ENCODE measurements at places on chromosomes 12 and 14.

- no peak for DNase-seq
Observed at GRCh38 chr12:50615907-50616296, 111.1 kb downstream of the DIP2B start.

GRCh38 chr14:99163446-99163845 is 108.6 kb downstream of the BCL11B start:
- DNase-seq, result no peak

- DNase-seq, result no peak
Observed at GRCh38 chr12:30952015-30952414, 25.5 kb downstream of the TSPAN11 start.

GRCh38 chr14:95018821-95019220 is 138.5 kb downstream of the DICER1 start:
- no peak for DNase-seq

DNA sequence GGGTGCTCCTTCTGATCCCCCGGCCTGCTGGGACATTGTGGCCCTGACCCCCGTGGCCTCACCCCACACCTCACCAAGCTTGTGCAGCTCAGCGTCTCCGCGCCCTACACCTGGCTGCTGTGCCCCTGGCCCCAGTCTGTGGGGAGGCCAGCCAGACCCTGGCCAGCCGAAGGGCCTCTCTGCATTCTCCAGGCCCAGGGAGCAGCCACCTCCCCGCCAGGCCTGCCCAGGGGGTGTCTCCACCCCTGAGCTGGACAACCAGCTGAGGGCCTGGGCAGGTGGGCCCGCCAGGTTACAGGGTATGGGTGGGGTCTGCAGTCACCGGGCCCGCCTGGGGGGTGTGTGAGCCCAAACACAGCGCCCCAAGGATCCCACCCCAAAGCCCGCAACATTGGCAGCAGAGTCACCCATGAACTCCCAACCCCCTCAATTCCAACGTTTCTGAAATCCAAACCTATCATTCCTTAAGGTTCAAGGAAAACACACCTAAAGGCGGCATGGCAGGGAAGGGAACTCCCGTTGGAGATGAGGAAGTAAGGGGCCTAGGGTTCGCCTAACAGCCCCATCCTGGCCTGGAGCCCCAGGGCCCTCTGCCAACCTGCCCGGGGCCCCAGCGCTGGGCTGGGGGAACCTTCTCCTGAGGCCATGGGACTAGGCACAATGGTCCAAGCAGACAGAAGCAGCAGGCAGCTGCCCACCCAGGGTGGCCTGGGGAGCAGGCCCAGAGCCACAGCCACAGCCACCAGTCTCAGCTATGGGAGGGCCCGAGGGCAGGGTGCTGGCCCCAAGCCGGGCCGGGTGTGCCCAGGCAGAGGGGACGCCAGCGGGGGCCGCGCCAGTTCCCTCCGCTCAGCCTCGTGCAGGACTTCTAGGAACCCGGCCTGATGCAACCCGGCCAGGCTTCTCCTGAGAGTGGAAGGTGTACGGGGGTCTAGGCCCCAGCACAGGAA is 8.5 kb downstream of the AKT1 start:
- no peak for DNase-seq

- DNase-seq, result no peak
Observed at GRCh38 chr12:77351860-77352259, 286.5 kb upstream of the E2F7 start.

Data from CD4-positive, alpha-beta T cell treated with Interleukin-6 for 4 hours (primary cell).